ENCODE measurements at places on chromosomes 12 and 14.

DNA sequence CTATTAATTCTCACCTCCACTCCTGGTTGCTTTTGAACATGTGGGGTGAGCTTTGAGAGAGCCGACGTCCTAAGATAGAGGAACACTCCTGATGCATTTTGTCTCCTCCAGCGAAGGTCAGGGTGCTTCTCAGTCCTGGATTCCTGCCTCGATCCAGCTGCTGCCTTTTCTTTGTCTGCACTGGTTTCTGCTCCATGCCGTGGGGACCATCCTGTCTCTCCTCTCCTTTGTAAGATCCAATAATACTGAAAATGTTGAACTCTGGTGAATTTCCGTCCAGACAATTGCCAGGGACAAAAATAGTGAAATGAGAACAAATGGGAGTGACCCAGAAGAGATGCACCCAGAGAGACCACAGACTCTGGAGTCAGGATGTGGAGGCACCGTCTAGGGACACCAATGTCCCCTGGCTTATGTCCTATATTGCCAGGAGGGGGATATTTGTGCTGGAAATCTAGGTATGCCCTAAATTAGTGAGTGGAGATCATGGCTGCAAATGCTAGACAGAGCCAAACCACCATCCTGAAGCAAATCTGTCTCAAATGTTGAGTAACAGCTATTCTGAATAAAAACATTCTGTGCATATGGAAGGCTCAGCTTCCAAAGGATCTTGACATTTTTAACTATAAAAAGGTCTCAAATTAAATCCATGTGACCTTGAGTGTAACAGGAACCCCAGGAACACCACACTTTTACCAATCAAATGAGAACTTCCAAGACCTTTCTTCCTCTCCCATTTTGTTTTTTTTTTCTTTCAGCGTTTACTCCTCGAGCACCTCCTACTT is 170.9 kb downstream of the PPM1H start:
- DNase-seq: no peak

DNA sequence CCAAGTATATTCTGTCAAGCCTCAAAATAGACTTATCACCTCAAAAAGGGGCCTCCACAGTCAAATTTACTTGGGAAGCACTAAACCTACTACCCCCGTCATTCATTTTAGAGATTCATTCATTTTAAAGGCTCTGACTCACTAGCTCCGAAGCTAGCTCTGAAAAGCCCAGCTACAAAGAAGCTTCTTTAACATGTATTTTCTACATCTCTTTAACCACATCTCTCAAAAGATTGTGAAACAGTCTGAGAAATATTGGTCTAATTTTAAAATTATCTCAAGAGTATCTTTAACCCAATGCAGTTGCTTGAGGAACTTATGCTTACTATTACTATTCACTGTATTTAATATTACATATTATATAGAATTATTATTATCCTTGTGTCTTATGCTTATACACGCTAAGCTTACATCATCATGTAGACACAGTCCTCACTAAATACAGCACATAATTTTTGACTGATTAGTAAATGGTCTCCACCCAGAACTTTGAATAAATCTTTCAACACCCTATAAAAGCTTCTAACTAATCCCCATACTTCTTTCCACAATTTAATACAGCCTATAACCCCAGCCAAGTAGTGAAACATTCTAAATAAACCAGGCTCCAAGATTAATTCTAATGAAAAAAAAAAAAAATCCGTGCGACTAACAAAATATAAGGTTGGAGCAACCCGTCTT is 7.8 kb downstream of the NT5DC3 start:
- no peak for DNase-seq

- no peak for DNase-seq
Measured at GRCh38 chr12:52440821-52441319, 6.7 kb upstream of the KRT75 start.

GRCh38 chr14:94398182-94398479 is 9.7 kb upstream of the SERPINA1 start:
- DNase-seq: no peak

DNA sequence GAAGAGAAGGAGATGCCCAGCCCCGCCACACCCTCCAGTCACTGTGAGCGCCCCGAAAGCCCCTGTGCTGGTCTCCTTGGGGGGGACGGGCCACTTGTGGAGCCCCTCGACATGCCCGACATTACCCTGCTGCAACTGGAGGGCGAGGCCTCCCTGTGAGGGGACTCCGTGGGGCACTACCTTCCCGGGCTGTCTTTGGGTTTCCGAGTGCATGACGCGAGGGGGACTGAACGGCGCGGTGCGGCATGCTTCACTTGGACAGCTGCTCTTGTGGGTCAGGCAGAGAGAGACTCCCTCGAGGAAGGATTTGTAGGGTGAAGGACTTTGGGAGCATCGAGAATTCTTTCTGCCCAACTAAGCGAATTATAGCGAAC is 1.1 kb downstream of the CCDC184 start:
- DNase-seq: no peak

DNA sequence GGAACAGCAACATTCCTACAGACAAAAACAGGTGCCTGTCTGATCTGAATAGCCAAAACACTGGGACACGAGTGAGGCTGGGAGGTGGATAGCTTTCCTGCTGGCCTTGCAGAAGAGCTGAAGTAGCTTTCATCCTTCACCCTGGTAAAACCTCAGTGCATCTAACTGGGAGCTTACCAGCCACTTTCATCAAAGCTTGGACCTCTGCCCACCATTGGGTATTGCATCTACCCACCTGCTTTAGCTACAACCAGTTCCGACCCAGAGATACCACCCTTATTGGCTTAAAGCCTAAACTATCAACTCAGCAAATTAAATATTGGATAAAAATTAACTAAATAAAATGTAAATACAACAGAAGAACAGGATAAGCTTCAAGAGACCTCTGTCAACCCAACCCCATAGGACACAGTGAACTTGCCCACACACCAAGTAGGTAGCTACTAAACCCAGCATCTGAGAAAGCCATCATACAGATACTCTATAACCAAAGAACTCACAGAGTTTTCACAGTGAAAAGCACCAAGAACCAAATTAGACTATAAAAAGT is 866.3 kb downstream of the FSCB start:
- DNase-seq: no peak

DNA sequence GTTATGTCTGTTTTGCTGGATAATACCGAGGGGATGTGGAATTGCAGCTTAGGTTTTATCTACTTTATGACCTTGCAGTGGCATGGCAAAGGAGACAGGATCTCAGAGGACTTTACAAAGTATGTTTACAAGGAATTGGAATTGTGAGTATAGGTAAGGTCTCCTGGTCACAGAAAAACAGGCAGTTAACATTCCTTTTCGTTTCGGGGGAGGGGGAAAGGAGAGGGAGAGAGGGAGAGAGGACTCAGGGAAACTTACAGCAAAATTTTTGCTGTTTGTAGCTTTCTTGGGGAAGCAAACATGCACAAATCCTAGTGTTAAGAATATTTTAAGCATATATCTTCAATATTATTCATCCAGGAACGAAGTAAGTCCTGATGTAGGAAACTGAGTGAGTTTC is 590.5 kb upstream of the LRFN5 start:
- no peak for DNase-seq

- DNase-seq: no peak
Measured at GRCh38 chr14:72751276-72752033, 142.4 kb downstream of the DPF3 start.

GRCh38 chr12:132396657-132397056 is 67.3 kb upstream of the GALNT9 start:
- DNase-seq: no peak

- DNase-seq: no peak
Measured at GRCh38 chr14:82565825-82566224, 1032.2 kb upstream of the SEL1L start.

DNA sequence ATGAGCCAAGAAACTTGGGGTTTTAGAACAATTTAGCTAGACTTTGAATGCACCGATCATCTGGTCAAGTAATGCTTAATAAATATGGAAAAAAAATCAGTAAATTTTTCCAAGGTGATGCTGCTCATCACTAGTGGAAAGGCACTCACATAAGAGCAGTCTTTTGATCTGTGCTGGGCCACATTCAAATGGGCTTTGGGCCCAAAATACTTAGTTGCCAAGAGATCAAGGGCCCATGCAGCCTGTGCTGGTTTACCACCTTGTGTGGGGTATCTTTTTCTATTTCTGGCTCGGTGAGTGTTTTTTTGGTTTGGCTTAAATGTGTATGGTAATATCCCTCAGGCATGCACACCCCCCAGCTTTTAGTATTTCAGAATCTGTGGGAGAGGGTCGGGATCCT is 943.2 kb downstream of the TMTC2 start:
- DNase-seq: no peak

DNA sequence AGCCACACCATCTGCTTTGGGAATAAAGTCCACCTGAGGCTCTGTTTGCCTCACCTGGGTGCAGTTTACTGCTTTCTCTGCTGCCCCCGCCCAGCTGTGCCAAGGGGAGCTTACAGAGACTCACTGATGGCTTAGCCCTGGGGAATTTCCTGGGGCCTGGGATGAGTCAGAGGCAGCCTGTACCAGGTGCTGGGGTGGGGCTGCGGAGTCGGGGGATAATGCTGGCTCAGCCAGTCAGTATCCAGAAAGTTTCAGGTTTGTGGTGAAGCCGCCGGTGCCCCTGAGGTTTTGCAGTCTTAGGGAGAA is 22.3 kb downstream of the PLEKHG3 start:
- no peak for DNase-seq

DNA sequence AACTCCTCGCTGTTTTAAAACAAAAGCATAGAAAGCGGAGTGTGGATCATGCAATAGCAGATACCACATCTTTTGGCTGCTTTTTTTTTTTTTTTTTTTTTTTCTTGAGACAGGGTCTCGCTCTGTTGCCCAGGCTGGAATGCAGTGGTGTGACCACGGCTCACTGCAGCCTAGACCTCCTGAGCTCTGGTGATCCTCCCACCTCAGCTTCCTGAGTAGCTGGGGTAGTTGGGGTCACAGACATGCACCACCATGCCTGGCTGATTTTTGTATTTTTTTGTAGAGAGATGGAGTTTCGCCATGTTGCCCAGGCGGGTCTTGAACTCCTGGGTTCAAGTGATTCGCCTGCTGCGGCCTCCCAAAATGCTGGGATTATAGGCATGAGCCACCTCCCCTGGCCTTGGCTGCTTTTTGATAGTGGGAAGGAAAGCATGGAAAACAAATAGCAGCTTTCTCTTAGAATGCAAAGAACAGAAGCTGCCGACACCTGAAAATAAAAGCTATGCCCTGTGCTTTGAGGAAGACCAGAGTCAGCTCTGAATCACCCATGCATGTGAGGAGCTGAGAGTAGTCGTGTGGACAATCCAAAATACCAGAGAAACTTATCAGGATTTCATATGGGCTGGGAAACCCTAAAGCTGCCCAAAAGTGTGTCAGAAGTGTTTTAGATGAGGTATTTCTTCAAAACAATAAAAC is 3.6 kb upstream of the ELK3 start:
- DNase-seq: no peak

- no peak for DNase-seq
Measured at GRCh38 chr12:85781766-85782165, 54.4 kb downstream of the RASSF9 start.

DNA sequence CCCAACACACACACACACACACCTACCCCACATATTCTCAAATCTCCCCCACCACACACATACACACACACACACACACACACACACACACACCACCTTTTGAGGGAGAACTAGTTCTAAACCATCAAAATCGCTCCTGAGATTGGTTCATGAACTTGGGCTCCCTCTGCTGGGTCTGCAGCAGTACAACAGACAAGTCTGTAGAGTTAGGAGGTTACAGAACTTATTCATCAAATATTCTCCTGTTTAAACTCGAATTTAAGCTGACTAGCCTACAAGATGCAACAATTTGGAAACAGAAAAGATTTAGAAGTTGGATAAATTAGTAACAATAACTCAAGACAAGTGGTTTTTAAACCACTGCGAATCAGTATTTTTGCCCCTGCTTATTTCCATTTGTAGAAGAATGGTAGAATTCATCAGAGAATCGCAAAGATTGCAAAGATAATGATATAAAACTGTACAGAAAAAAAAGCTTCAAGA is 136.4 kb upstream of the USP15 start:
- DNase-seq: no peak

DNA sequence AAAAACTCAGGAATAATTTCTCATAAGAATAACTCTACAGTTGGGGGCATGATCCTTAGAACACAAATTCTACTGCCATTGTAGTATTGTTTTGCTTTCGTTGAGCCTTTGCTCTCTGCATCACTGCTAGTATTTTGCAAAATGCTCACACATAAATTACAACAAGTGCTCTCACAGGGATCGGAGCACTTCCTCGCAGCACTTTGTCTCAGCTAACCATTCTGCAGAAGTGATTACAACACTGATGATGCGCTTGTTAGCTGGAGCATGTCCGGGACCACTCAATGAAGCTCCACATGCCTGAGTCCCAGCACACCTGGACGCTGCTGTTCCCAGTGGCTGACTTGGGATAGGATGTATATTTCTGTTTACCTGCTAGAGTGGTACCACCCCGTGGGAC is 31.6 kb downstream of the MOAP1 start:
- peak; percentile 33 for DNase-seq

GRCh38 chr14:56082880-56083279 is 35.3 kb upstream of the PELI2 start:
- DNase-seq: no peak

- DNase-seq: peak; percentile 44
Measured at GRCh38 chr12:55736780-55737580, 5.9 kb upstream of the GDF11 start.

GRCh38 chr14:54566410-54567223 is at the start of gene SAMD4A:
Gene SAMD4A (plus strand): TSS chr14:54567128. CDS start chr14:54567917, 789 bp downstream.
- peak; percentile 52 for DNase-seq

GRCh38 chr14:70696026-70696425 is 54.3 kb downstream of the TTC9 start:
- peak; percentile 85 for DNase-seq

GRCh38 chr12:32049956-32050355 is 56.7 kb upstream of the BICD1 start:
- DNase-seq: no peak

GRCh38 chr12:56118688-56119357 is 757 bp downstream of the ZC3H10 start:
- DNase-seq: no peak

- DNase-seq: no peak
Measured at GRCh38 chr12:14066021-14066420, 84.6 kb upstream of the GRIN2B start.

- peak; percentile 14 for DNase-seq
Measured at GRCh38 chr12:121803861-121804416, at the start of gene SETD1B. Gene SETD1B (plus strand): TSS chr12:121804009. CDS start chr12:121804738, 729 bp downstream.

All from DMS79 treated with DMSO at 0.1 percent for 48 hours (cell line).